ENCODE measurements at places on chromosomes 13 and 19.

DNA sequence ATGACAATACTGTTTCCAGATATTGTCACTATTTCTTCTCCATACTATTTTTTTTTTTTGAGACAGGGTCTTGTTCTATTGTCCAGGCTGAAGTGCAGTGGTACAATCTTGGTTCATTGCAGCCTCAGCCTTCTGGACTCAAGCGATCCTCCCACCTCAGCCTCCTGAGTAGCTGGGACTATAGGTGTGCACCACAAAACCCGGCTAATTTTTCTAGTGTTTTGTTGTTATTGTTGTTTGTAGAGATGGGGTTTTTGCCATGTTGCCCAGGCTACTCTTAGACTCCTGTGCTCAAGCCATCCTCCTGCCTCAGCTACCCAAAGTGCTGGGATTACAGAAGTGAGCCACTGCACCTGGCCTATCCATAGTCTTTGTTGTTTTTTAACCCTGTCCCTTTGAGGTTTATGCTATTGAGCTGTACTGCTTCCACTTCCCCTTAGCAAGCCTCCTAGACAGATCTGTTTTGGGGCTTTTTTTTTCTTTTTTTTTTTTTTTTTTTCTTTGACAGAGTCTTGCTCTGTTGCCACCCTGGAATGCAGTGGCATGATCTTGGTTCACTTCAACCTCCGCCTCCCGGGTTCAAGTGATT, 27.6 kb upstream of the MAP3K10 start:
- no peak for DNase-seq

GRCh38 chr13:107743526-107743925, 471.8 kb downstream of the LIG4 start:
- DNase-seq, result no peak

DNA sequence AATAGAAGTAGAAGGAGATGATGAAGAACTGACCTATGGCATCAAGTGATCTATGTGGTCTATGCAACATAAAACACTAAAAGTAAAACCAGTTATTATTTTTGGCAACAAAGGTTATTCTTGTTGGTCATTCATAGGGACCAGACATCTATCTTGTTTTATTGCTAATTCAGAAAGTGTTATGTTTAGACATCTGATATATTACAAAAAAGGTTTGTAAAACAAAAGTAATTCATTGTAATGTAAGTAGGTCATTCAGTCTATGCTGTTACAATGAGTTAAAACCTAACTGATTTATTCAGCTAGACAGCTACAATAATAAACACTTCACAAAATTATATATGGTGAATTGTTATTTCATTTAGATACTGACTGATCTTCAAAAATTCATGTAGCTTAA, 461.9 kb downstream of the PCDH17 start:
- DNase-seq, result no peak

GRCh38 chr13:33721724-33722123, 96.2 kb upstream of the RFC3 start:
- no peak for DNase-seq

DNA sequence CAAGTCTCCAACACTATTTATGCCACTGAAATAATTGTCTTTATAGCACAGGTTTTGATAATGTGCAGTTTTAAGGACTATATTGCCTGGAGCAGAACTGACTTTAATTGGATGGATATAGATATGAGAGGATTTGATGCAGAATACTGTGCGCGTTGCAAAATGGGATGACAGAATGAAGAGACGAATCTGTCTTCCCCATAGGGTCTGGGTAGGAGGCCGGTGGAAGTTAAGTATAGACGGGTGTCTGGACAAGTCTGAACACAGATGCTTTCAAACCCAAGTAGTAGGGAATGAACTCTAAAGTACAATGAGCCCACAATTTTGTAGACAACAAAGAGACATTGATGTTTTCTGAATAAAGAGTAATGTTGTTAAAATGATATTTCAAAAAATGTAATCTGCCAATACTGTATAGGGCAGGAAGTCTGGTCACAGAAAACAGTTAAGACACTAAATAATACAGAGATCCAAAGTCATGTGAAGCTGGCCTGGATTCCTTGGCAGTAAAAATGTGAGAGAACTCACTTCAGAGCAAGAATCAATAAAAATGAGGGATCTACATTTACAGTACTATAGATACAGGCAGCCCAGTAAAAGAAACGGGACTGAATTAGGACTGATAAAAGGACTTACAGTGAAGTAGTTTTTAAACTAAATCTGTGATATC, 125.5 kb downstream of the ENOX1 start:
- DNase-seq, result no peak

DNA sequence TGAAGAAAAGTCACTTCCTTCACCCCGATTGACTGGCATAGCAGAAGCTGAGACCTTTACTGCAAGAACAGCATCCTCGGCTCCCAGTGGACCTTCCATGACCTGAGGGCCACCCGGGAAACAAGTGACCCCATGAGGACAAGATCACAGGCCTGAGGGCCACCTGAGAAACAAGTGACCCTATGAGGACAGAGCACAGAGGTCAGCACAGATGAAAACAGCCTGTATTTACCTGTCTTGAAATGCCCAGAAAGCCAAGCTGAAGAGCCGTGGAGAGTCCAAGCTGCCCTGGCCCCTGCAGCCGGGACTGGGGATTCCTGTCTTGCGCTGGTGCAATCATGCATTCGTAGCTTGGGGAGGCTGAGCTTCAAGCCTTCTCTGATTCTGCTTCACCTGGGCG, 114.2 kb upstream of the SPACA7 start:
- DNase-seq, result no peak

GRCh38 chr13:33139780-33140535, 123.7 kb downstream of the KL start:
- DNase-seq, result peak; percentile 5
